ENCODE measurements at places on chromosomes 7 and 10.

GRCh38 chr7:139242741-139243281 is 11.8 kb downstream of the UBN2 start:
- DNase-seq, result no peak

DNA sequence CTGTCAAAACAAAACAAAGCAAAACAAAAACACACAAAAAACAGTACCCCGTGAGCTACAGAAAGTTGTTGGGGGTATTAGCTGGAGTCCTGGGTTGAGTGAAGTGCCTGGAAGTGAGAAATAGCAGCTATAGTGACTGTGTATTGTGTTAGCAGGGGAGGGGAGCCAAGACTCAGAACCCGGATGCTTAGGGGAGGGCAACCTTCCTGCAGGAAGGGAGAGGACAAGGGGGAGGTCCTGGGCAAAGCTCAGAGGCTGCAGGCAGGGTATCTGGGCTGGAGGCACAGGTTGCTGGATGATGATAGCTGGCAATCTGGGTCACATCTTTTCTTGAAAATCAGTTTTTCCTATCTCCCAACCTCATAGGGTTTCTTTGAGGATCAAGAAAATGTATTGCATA is 75.8 kb upstream of the PARD3 start:
- no peak for DNase-seq

DNA sequence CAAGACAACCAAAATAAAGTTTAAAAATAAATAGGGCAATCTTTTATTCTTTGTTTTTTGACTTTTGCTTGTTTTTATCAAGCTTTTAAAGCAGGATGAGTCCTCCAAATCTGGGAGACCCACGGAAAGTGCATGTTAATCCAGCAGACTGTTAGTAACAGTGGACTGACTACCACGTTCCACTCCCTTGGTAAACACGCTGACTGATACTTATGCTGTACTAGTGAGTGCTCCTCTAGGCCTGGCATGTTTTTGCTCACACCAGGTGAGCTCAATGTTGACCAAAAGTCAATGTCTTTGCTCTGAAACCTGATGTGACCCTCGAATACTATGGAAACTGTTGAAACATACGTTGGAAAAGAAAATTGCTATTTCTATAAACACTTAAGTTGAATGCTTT is 88.4 kb downstream of the KIAA1549 start:
- no peak for DNase-seq

DNA sequence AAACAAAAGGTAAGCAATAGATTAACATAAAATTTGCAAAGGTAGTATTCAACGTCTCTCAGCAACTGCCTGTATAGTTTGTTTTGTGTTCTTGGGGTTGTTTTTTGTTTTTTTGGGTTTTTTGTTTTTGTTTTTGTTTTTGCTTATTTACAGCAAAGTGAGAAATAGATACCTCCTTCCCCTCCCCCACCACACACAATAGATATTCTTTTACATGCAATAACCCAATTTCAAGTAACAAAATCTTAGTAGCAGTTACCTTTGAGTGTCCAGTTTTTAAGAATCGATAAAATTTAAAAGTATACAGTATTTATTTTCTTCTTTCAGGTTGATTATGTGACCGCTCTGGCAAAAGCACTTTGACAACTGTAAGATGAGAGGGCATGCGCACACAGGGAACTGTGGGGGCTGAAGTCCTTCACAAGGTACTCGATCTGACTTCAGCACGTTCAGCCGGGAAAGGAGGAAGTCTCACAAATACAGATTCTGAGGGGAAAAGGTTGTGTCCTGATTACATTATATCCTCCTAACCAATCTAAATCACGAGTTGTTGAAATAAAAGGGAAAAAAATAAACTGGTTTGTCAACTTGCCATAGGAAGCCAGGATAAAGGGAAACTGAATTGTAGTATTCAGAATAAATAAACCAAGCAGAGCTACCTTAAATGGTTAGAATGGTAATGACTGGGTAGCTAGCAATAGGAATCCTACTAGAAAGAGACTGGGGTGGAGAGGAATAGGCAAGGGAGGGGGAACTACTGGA is 47.8 kb downstream of the CPEB3 start:
- DNase-seq, result peak; percentile 73

GRCh38 chr10:129259128-129259815 is 207.8 kb upstream of the MGMT start:
- DNase-seq, result no peak

- DNase-seq, result peak; percentile 66
Observed at GRCh38 chr7:86939197-86939814, 120.1 kb downstream of the ELAPOR2 start.

- DNase-seq, result peak; percentile 37
Observed at GRCh38 chr7:124276005-124276622, 243.2 kb upstream of the TMEM229A start.

DNA sequence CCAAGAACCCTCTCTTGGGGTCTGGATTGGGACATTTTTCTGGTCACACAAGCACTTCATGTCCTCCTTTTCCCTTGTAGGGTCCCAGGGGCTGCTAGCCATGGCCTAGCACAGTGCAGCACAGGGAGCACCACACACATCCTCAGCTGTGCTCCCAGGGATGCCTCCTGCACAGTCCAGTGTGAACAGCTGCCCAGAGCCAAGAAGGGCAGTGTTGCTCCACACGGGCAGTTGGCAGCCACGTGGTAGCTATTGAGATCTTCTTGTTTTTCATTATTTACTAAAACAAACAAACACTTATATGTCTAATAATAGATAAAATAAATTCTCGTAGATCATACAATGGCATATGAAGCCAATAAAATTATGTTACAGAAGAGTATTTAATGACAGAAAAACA is 13.9 kb upstream of the LANCL2 start:
- no peak for DNase-seq

GRCh38 chr7:47465191-47465590 is 116.7 kb downstream of the TNS3 start:
- no peak for DNase-seq

- no peak for DNase-seq
Observed at GRCh38 chr10:130634816-130635215, 498.6 kb downstream of the GLRX3 start.

- DNase-seq, result peak; percentile 56
Observed at GRCh38 chr7:45215601-45216062, 58.0 kb downstream of the RAMP3 start.

GRCh38 chr7:110987127-110987693 is 103.7 kb upstream of the LRRN3 start:
- no peak for DNase-seq

GRCh38 chr10:83605783-83606630 is 533.3 kb upstream of the GHITM start:
- no peak for DNase-seq

GRCh38 chr7:47677664-47678063 is 95.8 kb upstream of the TNS3 start:
- DNase-seq, result no peak

- DNase-seq, result no peak
Observed at GRCh38 chr10:8594176-8594575, 539.7 kb downstream of the GATA3 start.

DNA sequence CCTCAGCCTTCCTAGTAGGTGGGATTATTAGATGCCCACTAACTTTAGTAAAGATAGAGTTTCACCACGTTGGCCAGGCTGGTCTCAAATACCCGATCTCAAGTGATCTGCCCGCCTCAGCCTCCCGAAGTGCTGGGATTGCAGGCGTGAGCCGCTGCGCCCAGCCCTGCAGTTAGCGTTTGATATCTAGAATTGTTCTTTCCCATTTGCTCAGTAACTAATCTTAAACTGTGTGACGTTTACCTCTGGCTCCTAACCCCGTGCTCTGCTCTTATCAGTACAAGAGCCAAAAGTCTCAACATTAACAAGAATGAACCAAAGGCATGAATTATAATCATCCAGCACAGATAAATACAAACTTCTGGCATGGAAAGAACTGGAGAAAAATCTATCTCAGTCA is 47.4 kb downstream of the IGF2BP3 start:
- no peak for DNase-seq

DNA sequence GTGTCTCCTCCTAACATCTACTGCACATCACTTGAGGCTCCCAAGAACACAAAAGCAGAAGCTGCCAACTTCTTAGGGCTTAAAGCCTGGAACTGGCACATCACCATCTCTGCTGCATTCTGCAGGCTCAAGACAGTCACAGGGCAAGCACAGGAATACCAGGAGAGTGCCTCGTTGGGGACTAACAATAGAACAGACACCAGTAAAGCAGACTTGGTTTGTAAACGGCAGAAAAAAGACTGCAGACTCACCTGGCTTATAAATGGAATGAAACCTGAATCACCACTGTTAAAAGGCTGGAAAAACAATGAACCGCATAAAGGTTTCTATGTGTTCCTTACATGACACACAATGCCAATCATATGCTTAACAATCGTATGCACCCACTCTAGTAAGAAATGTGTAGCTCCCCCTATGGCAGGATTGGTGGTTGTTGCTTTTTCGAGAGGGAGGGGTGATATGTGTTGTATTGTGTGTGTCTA is 12.8 kb downstream of the RHEB start:
- DNase-seq, result no peak

DNA sequence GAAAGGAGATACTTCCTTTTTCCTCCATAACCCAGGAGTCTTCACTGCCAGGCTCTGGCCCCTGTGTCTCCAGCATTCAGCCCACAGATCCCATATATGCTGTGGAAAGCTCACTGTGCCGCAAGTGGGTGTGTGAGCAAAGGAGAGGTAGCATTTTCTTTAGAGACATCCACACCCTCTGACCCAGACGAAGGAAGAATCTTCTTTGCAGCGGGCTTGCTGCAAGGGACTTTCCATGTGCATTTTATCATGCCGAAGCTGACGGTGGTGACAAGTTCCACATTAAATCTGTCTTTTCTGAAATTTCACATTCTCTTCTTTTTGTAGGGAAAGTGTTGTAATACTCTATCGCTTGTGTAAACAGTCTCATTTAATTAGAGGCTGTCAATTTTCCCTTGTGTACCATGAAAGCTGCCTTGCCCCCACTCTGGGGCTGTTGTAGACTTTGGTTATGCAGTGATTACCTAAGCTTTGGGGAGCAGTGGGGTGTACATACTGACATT is 409.5 kb downstream of the SUGCT start:
- DNase-seq, result no peak

GRCh38 chr7:103432712-103433111 is 13.3 kb downstream of the SLC26A5 start:
- no peak for DNase-seq

GRCh38 chr10:15209827-15210509 is 41.5 kb upstream of the NMT2 start:
- DNase-seq, result peak; percentile 65

DNA sequence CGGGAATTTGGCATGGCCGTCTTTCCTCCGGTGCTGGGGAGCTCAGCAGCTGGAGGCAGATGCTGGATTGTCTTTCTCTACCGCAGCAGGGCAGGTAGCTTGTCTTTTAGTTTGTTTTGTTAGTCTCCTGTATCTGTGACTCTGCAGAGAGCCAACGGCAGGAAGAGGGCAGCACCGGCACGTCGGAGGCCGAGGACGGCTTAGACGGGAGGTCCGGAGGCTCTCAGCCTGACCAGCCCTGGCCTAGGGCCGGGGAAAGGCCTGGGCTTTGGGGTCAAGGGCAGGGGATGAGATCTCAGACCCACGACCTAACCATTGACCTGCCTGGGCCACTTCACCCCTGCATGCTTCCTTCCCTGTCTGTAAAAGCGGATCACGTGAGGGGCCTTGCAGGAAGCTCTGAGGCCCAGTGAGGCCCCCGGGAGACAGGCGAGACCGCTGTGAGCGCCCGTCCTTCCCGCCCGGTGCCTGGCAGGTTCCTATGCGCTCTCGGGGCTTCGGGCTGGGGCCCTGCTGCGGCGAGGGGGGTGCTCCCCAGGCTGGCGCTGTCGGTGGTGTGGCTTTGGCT is 72.7 kb downstream of the LHPP start:
- no peak for DNase-seq

- DNase-seq, result no peak
Observed at GRCh38 chr7:93054975-93055374, 62.8 kb downstream of the SAMD9 start.
